Right renal cortex interstitium (tissue), 3 donors: ENCODE measurements at places on chromosomes 2 and 18.
A peak's percentile ranks its signal among the peaks of the same experiment; 100 is the strongest.

DNA sequence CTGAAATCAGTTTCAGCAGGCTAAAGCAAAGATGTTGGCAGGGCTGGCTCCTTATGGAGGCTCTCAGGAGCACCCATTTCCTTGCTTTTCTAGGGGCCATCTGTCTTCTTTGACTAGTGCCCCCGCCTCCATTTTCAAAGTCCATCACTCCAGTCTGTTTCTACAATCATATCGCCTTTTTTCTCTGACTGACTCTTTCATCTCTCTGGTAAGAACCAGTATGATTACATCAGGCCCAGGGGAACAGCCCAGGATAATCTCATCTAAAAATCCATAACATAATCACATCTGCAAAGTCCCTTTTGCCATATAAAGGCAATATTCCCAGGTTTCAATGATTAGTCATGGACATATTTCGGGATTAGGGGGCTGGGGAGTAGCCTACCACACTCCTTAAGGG, 57.0 kb downstream of the CUL3 start:
- DNase-seq = no peak

DNA sequence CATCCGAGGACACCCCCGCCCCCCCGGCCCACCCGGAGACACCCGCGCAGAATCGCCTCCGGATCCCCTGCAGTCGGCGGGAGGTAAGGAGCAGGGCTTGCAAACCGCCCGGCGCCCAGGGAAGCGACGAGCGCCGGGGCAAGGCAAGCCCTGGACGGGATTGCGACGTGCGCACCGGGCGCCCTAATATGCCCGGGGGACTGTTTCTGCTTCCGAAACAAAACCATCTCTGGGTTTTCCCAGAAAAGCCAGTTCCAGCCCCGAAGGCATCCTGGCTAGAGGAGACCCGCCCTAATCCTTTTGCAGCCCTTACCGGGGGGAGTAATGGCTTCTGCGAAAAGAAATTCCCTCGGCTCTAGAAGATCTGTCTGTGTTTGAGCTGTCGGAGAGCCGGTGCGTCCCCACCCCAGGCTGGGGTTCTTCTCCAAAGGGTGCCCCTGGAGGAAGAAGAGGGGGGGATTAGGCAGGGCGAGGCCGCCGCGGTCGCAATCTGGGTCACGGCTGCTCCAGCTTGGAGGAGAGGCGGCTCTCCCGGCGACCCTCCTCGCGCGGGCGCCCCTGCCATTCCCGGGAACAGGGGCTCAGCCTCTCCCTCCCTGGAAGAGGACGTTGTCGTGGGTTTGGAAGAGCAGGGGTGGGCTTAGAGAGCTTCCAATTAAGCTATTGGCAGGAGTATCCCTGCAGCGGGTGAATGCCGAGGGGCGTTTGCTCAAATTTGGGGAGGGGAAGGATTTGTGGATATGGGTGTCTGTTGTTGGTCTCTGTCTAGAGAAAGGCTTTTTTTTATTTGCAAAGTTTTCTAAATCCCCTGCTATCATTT, 521 bp downstream of the MYCN start:
- no peak for DNase-seq

GRCh38 chr2:230048010-230048671, 20.6 kb downstream of the SLC16A14 start:
- no peak for DNase-seq

GRCh38 chr2:62478093-62478580, 27.9 kb downstream of the TMEM17 start:
- no peak for DNase-seq

DNA sequence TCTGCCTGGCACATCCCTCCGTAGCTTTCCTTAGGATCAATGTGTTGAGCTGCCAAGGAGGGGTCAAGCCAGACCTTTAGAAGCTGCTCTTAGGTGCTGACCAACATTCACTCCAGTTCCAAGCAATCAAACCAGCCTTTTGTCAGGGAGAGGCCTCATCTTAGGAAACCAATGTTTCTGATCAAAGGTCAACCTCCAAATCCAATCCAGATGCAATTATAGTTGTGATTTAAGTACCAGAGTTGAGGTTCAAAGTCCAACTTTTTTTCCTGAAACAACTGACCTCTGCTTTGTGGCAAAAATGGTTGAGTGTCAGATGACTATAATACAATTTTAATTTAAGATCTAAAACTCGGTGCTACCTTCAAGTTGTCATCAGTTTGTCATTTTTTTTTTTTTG, 303.4 kb downstream of the ALK start:
- DNase-seq = no peak

- DNase-seq = no peak
These were observed 279.2 kb upstream of the THSD7B start for GRCh38 chr2:136486115-136486514.

DNA sequence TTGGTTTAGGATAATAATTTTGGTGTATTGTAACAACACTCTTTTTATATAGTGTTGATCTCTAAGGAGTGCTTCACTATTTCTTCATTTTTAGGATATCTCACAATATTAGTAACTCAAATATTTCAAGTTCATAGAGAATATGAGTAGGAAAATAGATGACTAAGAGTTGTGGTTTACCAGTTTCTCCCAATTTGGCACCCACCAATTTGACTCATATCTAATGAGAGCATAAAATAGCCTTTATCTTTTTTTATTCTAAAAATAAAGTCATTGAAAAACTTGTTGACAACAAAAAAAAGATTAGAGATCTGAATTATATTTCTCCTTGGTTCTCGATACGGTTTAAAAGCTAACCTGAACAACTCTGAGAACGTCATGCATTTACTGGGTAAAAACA, 204.0 kb downstream of the PARD3B start:
- DNase-seq = no peak

GRCh38 chr18:9681217-9681616, 26.9 kb upstream of the RAB31 start:
- no peak for DNase-seq

DNA sequence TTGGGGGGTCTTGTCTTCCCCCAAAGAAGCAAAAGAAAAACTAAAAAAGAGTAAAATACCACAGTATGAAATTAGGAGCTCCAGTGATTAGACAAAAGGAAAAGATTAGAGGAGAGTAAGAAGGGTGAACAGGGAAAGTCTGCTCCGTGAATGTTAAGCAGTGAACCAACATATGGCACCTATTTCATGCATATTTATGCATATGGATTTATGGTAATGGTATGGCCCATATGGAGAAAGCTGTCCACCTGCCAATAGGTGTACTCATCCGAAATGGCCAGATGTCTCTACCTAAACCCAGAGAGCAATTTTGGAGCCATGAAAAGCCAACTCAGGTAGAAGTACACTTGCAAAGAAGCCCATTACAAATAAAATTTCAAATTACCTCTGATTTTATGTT, 404.0 kb upstream of the RAB6C start:
- no peak for DNase-seq

DNA sequence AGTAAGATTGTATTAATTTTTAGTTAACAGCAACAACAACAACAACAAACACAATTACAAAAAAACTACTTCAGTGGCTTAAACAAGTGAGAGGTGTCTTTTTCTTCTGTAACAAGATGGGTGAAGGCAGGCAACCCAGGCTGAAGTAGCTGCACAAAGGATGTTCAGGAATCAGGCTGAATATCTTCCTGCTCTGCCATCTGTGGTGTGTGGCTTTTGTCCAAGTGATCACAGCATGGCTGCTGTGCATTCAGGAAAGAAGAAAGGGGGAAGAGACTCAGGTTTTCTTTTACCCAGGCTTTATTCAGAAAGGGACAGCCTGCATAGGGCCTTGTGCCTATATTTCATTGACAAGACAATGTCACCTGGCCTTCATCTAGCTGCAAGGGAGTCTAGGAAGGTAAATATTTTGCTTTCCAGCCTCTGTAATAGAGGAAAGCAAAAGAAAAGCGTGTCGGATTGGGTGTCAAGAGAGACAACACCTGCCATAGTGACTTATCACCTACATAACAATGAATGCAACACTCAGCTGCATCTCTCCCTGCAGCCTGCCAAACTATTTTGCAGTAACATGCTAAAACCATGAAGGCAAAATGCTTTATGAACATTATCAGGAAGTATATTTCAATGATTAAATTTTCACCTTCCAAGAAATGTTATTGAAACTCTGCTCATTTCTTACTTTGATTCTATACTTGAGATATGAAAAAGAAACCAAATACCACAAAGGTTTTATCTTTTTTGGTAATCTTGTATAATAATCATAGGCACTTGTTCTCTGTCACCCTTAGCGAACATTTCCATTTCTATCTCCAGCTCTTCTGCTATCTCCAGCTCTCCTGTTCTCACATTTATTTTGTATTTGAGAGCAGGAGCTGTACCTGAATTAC, 14.6 kb downstream of the G6PC2 start:
- no peak for DNase-seq

GRCh38 chr2:163493359-163494298, 242.2 kb downstream of the FIGN start:
- no peak for DNase-seq

DNA sequence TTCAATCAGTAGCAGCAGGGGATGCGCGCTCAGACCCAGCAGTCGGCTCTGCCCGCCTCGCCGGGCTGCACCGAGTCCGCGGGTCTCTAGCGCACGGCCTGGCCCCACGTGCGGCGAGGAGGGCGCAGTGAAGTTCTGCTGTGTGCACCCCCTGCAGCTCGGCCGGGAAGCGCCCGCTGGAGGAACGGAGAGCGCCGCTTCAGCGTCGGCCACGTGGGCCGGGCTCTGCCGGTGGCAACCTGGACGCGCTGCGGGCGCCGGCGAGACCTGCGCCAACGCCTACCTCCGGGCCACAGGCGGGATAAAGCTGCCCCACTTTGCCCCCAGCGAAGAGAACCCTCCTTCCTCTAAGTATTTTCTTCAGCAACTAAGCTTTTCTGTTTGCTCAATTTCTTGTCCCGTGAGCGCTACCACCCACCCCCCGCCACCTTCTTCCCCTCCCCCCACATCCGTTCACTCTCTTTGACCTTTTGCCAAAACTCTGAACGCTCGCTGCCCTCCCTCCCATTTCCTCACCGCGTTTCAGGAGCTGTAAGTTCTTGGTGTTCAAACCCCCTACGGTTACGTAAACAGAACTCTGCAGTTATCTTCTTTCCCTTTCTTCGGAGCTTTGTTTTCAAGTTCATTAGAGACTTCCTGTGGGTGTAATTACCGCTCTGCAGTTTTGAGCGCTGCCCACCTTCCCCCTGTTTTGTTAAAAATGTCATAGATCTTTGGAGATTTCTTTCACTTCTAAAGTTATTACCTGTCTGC, 42.6 kb upstream of the EDAR start:
- peak; percentile 56 for DNase-seq

- DNase-seq = no peak
These were observed 168.1 kb downstream of the NRXN1 start for GRCh38 chr2:50863856-50864255.

DNA sequence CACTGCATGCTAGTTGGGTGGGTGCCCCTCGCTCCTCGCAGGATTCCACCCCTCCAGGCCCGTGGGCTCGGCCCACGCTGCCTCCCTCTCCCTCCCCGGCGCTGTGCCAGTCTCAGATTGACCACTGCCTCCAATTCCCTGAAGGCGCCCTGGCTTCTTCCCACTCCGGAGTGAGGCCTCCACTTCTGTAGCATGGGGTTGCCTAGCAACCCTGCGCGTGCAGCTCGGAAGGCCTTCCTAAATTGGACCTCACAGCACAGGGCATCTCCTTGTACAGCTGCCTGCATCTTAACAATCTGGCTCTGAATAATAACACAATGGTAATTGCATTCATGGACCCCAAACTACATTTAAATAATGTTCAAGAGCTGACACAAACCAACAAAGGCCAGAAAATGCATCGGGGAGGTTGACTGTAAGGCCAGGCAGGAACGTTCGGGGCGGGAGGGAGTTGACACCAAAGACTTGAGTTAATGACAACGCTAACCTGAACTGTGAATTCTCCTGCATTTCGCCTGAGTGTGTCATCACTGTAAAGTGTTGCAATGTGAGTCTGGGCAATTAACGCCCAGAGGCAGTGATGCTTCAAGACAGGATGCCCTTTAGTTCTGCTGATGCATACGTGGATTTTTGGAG, 222.9 kb downstream of the ZBTB7C start:
- DNase-seq = no peak
